ENCODE measurements at places on chromosomes 1 and 21.

GRCh38 chr1:210328746-210329503 is at the start of gene HHAT:
Gene HHAT (plus strand): TSS chr1:210328902. CDS start chr1:210348976, 20,074 bp downstream.
- DNase-seq = peak; percentile 48

DNA sequence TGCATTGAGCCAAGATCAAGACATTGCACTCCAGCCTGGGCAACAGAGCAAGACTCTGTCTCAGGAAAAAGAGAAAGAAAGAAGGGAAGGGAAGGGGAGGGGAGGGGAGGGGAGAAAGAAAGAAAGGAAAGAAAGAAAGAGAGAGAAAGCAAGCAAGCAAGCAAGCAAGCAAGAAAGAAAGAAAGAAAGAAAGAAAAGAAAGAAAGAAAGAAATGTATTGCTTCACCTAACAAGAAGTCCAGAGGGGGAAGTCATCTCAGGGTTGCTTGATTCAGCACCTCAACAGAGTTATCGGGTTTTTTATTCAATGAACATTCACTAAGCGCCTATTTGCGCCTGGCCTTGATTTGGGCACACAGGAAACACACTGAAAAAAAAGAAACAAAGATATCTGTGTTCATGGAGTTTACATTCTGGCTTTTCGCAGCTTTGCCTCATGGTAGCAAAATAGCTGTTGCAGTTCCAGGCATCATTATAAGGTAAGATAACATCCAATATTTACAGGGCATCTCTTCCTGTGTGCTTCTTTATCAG is 8.2 kb upstream of the RCSD1 start:
- DNase-seq = no peak

DNA sequence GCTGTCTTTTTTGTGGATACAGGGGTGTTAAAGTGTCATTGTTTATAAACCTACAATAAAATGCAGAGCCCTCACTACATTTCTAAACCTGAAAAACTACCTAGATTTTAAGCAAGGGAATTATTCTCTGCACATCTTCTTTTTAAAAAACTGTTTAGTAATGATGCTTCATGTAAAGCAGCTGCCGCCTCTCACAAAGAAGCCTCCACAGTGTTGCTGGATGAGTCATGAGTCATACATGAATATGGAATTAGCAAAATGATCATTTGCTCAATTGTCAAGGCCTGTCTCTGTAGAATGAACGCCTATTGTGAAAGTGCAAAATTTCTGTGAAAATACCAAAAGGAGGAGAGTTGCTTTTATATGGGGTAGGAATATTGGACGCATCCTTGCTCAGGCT is 259.5 kb upstream of the CHRM3 start:
- no peak for DNase-seq

DNA sequence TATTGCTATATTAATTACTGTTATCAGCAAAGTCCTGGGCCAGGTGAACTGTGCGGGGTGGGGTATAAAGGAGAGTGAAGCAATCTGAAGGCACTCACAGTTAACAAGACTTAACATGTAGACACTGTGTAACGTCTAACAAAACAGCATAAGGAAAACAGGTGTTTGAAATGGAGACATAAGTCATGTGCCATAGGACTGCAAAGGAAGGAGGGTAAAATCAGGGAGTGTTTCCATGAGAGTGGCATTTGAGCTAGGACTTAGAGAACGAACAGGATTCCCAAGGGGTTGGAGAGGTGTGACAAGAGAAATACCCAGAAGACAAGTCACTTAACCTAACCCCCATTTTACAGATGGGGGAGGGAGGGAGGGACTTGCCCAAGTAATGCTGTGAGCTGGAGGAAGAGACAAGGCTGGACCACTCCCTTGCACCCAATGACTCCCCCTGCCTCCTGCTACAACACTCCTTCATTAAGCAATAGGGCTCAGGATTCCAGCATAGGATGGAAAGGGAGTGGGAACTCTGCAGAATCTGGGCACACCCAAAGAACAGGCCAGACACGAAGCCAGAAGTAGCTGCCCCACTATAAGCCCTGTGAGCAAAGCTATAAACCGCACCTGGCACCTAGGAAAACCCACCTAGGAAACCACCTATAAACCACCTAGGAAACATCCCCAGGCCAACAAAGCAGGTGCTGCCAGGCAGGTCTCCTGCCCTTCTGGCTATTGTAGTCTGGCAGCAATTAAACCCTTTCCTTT is 6.6 kb downstream of the PEF1 start:
- no peak for DNase-seq

DNA sequence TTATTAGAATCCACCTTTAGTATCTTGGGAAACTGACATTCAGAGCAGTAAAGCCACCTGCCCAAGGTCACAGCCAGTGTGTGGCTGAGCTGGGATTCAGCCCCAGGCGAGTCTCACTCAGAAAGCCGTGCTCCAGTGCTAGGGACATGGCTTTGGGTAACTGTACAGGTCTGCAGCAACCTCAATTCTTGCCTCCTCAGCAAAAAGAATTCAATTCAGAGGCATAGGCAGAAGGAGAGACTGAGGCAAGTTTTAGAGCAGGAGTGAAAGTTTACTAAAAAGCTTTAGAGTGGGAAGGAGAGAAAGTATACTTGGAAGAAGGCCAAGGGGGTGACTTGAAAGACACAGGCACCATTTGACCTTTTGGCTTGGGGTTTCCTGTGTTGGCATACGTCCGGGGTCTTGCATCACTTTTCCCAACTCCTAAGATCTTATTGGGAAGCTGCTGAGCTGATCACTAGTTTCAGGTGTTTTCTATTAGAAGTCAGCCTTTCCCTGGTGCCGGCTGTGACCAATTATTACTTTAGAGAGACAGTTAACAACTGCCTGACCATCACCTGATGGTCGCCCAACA is 529.3 kb downstream of the MATN1 start:
- DNase-seq = no peak

GRCh38 chr1:22123071-22123390 is 19.9 kb downstream of the WNT4 start:
- DNase-seq = no peak

GRCh38 chr1:198922638-198923430 is 284.0 kb downstream of the PTPRC start:
- DNase-seq = no peak

GRCh38 chr21:27224169-27224568 is 257.3 kb upstream of the ADAMTS5 start:
- no peak for DNase-seq

DNA sequence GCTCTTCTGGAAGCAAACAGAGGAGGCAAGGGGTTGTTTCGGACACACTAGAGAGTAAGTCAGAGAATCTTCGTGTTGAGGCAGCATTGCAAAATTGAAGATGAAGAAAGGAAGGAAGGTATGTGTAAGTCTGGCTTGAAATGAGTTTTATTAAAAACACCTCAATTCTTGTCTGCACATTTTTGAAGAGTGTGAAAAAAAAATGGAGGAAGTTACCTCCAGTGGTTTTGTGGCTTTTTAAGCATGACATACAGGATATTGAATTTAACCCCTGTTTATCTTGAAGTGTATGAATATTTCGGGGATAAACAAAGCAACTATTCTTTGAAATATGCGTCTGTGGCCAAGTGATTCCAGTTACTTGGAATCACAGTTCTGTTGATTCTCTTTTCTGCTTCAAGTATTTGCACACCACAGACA is 203.2 kb upstream of the SGIP1 start:
- no peak for DNase-seq

DNA sequence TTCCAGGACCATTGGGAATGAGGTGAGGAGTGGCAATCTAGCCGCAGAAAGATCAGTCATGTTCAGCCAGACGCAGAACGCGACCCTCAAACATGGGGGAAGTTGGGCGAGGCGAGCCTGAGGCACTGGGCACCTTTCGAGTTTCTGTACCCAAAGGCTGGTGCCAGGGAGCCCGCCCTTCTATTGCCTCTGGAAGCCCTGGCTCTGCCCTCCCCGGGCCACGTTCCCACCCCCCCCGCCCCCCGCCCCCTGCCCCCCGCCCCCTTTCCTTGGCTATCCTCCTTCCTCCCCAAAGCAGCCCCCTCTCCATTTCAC is 2.2 kb upstream of the ZBTB7B start:
- peak; percentile 83 for DNase-seq

DNA sequence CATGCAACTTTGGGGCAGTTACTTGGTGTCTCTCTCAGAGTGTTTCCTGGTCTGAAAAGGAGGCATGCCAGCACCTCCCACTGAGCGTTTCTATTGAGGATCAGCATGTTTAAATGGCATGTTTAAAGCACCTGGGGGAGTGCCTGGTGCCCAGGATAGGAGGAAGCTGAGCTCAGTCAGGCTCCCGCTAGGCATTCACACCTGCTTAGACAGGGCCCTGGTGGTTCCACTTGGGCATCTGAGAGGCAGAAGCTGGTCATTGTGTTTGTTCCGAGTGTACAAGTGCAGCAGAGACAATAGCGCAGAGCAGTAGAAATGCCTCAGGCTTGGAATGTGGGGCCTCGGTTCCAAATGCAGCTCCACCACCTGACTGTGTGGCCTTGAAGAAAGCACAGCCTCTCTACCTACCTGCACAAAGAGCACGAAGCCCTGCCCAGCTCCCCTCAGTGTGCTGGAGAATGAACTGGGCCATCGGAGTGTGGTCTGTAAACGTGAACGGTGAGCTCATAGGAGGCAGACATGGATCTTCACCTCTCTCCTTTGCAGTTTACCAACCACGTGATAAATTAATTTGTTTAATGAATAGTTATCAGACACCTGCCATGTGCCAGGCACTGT is 20.3 kb upstream of the TMEM222 start:
- DNase-seq = no peak

GRCh38 chr1:55670331-55671082 is 455.3 kb upstream of the USP24 start:
- no peak for DNase-seq

DNA sequence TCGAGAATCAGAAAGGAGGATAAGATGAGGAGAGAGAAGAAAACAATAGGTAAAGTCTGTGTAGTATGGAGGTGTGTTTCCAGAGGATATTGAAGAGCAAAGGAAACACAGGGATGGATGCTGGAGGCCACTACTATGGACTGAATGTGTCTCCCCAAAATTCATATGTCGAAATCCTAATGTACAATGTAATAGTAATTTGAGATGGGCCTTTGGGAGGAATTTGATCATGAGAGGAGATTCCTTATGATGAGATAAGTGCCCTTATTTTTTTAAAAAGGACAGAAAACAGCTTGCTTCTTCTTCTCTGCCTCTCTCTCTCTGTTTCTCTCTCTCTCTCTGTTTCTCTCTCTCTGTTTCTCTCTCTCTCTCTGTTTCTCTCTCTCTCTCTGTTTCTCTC is 602.2 kb upstream of the ADAMTS5 start:
- DNase-seq = no peak

DNA sequence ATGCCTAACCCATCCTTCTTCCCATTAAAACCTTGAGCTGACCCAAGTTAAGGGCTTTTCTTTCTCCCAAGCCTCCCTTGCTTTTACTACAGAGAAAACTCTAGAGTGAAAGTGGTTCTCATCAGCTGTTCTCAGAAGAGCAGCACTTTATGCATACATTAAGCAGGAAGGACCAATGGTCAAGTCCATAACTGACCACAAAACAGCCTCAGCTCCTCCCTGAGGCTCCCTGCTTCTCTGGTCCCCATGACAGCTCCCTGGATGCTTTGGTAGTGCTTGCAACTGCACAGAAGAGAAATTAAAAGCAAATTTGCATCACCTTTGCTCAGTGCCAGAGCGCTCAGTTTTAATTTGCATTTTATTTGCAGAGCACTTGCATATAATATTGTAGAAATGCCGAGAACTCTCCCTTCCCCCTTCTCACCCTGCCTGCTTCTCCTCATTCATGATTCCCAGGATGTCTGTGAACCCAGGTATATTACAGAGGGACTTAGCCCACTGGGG is 56.1 kb downstream of the LMX1A start:
- DNase-seq = no peak

GRCh38 chr21:39082656-39083376 is 100.4 kb downstream of the PSMG1 start:
- no peak for DNase-seq

- DNase-seq = no peak
Observed at GRCh38 chr1:241647658-241648057, 4.4 kb upstream of the WDR64 start.

GRCh38 chr1:231188072-231188471 is 26.2 kb downstream of the TRIM67 start:
- no peak for DNase-seq

GRCh38 chr1:37561133-37562132 is 4.7 kb downstream of the DNALI1 start:
- DNase-seq = no peak

GRCh38 chr1:23376890-23377811 is 7.5 kb upstream of the ZNF436 start:
- DNase-seq = no peak

- no peak for DNase-seq
Observed at GRCh38 chr1:36223381-36223995, 755 bp upstream of the THRAP3 start.

GRCh38 chr1:216926720-216927510 is 203.7 kb upstream of the ESRRG start:
- no peak for DNase-seq

GRCh38 chr21:16837321-16837720 is 675.5 kb upstream of the CXADR start:
- no peak for DNase-seq

GRCh38 chr1:31793086-31793485 is 22.7 kb downstream of the SPOCD1 start:
- DNase-seq = no peak

GRCh38 chr1:167273027-167273800 is 52.5 kb downstream of the POU2F1 start:
- DNase-seq = peak; percentile 23

DNA sequence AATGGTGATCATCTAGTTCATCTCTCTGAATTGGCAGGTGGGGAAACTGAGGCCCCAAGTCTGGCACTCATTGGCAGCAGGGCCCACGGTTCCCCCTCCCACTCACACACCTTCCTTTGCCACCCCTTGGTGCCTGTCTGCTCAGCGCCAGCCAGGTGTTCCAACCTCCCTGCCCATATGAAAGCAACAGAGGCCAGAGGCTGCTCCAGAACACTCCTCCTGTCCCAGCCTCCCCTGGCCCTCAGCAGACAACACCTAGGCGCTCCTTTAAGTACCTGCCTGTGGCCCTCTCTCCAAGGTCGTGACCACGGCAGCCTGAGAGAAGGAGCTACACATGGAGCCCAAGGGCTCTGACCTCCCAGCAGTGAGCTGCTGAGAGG is 362.3 kb upstream of the VAMP3 start:
- no peak for DNase-seq

- DNase-seq = no peak
Observed at GRCh38 chr1:240947438-240948224, 335.7 kb upstream of the GREM2 start.

- DNase-seq = no peak
Observed at GRCh38 chr21:36792505-36792967, 93.6 kb downstream of the SIM2 start.

DNA sequence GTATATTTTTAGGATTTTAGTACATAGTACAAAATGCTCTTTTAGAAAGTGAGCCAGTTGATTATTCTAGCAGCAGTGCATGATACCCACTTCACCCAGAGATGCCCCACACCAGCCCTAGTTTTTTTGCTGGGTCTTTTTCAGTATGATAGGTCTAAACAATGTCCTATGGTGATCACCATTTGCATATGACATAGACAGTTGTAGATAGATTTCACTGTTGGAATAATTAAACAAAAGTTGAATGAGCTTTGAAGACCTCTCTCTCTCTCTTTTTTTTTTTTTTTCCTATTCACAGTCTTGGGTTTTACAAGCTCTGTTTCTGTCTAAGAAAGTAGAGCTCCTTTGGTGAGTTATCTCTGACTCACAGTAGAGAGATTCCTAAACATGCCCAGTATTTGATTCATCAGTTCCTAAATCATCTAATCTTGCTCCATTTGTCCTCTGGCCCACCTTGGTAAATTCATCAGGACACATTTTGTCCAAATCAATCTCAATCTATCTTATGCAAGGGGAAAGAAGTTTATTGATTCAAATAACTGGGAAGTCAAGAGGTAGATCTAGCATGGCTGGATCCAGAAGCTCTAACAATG is 44.7 kb upstream of the VAV3 start:
- DNase-seq = no peak
